ENCODE measurements at places on chromosomes 2 and 18.

- DNase-seq: no peak
Measured at GRCh38 chr2:239457586-239458445, 57.0 kb upstream of the HDAC4 start.

GRCh38 chr2:241958818-241959545 is 89.5 kb downstream of the RTP5 start:
- DNase-seq: no peak

GRCh38 chr2:22901471-22902179 is 483.4 kb upstream of the KLHL29 start:
- DNase-seq: no peak

DNA sequence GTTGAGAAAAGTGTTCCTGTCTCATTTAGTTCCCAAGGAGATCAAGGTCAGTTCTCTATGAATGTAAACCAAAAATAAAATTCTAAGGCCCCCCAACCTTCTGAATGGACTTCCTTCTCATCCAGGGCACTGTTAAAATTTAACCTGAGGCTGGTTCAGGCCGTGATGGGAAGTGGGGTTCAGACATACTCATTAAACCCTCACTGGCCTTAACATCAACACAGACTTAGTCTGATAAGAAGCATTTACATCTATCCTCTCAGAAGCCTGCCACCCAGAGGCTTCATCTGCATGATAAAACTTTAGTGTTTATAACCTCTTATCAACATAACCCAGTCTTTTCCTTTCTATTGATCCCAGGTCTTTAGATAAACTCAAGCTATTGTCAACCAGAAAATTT is 22.4 kb downstream of the ITSN2 start:
- DNase-seq: no peak

GRCh38 chr2:241372361-241372992 is 16.4 kb downstream of the FARP2 start:
- DNase-seq: no peak

DNA sequence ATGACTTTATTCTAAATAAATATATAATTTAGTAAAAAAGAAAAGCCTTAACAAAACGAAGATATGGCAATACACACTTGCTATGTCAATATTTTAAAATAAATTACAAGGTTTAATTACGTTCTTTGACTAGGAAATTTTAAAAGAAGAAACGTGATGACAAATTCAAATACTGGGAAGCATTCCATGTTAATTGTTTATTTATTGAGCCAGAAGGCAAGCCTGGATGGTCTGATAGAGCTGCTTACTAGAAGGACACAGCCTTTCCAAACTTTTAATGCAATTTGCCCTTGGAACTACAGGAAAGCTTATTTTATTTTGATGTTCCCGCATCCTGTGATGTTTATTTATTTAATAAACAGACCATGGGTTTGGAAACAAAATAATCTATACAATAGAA is 33.4 kb upstream of the DSEL start:
- no peak for DNase-seq

Data from stimulated activated CD4-positive, alpha-beta T cell treated with anti-CD3 and anti-CD28 coated beads, Interleukin-15, amount 100 ng/mL, for 1 hour (primary cell).